Stimulated activated CD8-positive, alpha-beta memory T cell treated with anti-CD3 and anti-CD28 coated beads, Interleukin-2, amount 100 ng/mL, for 48 hours (primary cell): ENCODE measurements at places on chromosomes 3 and 15.

GRCh38 chr3:39208463-39209055, 16.2 kb upstream of the XIRP1 start:
- DNase-seq: no peak

GRCh38 chr3:196555295-196555694, 13.1 kb downstream of the WDR53 start:
- no peak for DNase-seq

GRCh38 chr3:123660141-123660675, 75.4 kb upstream of the HACD2 start:
- no peak for DNase-seq

- DNase-seq: no peak
Observed at GRCh38 chr15:90451053-90451850, 63.2 kb downstream of the IQGAP1 start.

- no peak for DNase-seq
Observed at GRCh38 chr3:113292933-113293332, 81.6 kb downstream of the BOC start.

DNA sequence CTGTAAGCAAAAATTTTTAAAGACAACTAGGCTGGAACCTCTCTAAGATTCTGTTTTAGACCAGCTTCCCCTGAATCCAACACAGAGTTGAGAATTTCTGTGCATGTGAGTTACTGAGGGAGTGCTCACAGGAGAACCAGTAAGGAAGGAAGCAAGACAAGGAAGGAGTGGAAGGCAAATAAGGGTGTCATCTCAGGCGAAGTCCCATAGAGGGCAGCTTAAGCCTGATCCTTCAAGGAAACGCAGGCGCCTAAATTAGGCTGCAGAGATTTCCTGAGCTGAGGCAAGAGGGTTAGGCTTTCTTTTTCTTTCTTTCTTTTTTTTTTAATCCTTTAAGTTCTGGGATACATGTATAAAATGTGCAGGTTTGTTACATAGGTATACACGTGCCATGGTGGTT, 36.2 kb upstream of the COL6A6 start:
- DNase-seq: no peak

DNA sequence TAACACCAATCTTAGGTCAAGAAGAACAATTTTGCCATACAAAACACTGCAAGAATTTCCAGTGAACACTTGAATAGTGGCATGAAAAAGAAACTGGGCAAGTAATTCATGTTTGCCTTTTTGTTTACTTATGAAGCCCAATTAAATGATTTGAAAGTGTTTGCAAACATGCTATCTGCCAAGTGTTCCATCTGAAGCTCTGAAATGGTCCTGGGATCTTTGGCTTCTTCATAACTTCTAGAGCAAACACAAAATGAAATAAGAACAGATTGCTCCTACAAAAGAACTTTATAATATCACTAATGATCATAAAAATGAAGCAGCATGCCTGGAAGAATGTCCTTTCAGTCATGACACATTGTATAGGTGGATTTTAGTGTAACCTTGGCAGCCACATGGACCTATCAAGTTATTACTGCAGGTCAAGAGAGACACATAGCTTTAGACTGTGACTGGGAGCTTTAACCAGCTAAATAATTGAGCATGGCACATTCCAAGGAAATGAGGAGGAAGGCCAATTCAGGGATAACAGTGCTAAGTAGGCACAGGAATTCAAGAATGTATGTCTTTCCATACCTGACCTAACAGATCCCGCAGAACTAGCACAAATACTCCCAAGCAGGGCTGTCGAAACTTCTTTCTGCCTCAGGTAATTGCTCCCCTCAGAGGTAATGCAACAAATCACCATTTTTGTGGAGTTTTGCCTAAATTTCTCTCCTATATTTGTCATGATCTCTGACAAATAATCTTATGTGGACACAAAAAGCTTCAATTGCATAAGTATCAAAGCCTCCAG, 144.6 kb downstream of the DUT start:
- no peak for DNase-seq

DNA sequence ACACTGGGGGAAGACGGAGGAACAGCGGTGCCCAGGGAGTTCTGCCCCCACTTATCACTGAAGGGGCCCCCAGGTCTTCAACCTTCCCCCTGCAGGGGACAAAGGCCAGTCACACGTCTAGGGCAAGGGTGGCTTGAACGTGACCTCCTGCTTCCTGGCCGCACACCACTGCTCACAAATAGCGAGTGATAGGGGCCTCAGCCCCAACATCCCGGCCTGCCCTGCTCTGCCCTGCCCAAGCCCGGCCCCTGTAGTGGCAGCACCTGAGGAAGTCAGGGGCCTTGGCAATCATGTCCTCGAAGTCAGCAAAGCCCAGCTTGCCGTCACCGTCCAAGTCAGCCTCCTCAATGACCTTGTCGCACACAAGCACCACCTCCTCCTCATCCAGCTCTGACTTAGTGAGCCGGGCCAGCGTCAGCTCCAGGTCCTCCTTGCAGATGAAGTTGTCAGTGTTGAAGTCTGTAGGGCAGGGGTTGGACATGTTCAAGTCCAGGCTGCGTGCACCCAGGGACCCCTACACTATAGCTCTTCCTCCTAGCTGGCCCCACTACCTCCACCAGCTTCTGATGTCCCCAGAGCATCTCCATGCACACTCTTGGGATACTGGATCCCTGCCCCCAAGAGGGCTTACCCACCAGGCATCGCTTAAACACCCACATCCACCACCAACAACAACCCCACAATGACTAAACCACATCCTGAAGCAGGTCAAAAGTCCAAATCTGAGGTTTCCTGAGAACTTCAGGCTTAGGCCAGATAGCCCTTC, 13.3 kb downstream of the SH2D7 start:
- no peak for DNase-seq

- no peak for DNase-seq
Observed at GRCh38 chr3:134311265-134311664, 60.6 kb upstream of the RYK start.

DNA sequence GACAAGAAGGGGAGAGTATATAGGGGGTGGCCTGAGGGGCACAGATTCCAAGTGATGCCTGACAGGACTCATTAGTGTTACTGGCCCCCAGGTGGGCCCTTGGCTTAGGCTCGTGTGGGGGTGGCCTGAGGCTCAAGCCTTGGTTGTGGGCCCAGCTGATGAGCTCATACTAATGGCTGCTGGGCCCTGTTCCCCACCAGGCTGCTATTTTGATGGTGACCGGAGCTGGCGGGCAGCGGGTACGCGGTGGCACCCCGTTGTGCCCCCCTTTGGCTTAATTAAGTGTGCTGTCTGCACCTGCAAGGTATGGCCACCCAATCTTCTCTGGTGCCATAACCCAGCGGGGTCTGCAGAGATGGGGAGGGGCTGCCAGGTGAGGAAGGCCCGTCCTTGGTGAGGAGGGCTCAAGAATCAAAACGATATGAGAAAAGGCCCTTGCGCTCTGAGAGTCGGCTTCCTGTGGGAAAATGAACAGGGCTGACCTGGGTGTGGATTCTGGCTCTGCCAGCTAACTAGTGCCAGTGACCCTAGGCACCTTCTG, 7.4 kb downstream of the CHRD start:
- no peak for DNase-seq

- no peak for DNase-seq
Observed at GRCh38 chr15:66006986-66007385, 137.7 kb downstream of the RAB11A start.
